ENCODE measurements at places on chromosomes 4 and X. TPM values are rescaled to one million over a fixed set of nuclear protein-coding genes. Genes with fewer than 3 reads are reported as not detected.

VEGFC gene
- 4.0 TPM for total RNA-seq

TRO gene
- 15.4 TPM for total RNA-seq

EGFL6 gene
- total RNA-seq = 1.7 TPM

TLL1 gene
- total RNA-seq = 0.94 TPM

OPHN1 gene
- total RNA-seq = 5.5 TPM
